GM23248 (cell line): ENCODE measurements at places on chromosomes 13 and 19. TPM values are rescaled to one million over a fixed set of nuclear protein-coding genes. Genes with fewer than 3 reads are reported as not detected.
A peak's percentile ranks its signal among the peaks of the same experiment; 100 is the strongest.

Gene TIMM13
- total RNA-seq: 56.4 and 57.6 TPM in 2 replicates

Gene MIA
- total RNA-seq: not detected in 2 replicates

Gene DKKL1
- total RNA-seq: 0.63 TPM in 1 of 2 replicates, not detected in the other

Gene OR7G1
- not detected in 2 replicates for total RNA-seq

- H3K27me3 ChIP-seq: no peaks in the 10 kb centered on the region
- peak overlapping the region; percentile 89 for H3K27ac ChIP-seq
- H3K36me3 ChIP-seq: no peaks in the 10 kb centered on the region
- peak; percentile 42 for DNase-seq
Measured at GRCh38 chr13:30299786-30300185, 7.6 kb downstream of the KATNAL1 start.

- no peak overlapping the region for H3K27ac ChIP-seq
- no peak for DNase-seq
- H3K4me1 ChIP-seq: no peaks in the 10 kb centered on the region
- no peak overlapping the region for H3K4me3 ChIP-seq
- no peaks in the 10 kb centered on the region for H3K27me3 ChIP-seq
Measured at GRCh38 chr13:65653613-65654012, 1576.5 kb downstream of the PCDH9 start.

DNA sequence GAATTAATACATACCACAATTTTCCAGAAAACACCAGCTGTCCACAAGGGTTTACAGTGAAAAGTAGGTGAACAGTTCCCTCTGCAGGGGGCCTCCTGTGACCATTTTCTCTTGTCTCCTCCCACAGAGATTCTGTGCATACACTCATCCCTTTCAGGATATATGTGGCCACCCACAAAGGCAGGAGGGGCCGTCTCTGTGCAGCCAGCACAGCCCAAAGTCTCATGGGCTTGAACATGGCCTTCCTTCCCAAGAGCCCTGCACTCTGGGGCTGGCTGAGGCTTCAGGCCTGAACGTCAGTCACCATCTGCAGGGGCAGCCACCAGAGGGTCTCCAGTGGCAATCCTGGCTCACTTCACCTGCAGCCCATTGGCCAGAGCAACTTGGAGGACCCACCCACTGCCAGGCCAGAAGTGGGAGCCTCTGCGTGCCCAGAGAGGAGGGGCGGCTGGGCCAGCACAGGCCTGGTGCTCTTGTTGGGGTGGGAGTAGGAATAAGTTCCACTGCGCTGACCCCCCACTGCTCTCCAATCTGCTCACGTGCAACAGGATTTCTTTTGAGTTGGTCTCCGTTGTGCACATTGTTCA is 25.1 kb downstream of the TMEM161A start:
- no peak overlapping the region for H3K27ac ChIP-seq
- no peaks in the 10 kb centered on the region for H3K36me3 ChIP-seq
- no peaks in the 10 kb centered on the region; the same call in 1 of the 2 replicates for H3K4me1 ChIP-seq
- DNase-seq: peak; percentile 64
- no peak overlapping the region for H3K4me3 ChIP-seq

DNA sequence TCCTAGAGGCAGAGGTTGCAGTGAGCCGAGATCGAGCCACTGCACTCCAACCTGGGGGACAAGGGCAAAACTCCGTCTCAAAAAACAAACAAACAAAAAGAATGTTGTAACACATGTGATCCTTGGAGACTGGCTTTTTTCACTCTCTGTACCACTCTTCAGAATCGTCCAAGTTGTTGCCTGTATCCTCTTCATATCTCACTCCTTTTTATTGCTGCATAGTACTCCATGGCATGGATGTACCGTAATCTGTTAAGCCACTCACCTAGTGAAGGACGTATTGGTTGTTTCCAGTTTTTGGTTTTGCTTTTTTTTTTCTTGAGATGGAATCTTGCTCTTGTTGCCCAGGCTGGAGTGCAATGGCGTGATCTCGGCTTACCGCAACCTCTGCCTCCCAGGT is 7.0 kb upstream of the CD22 start:
- no peak overlapping the region for H3K27ac ChIP-seq
- no peak for DNase-seq
- H3K27me3 ChIP-seq: peaks cover 10% of the 10 kb centered on the region; the same call in 1 of the 2 replicates
- H3K4me3 ChIP-seq: no peak overlapping the region

DNA sequence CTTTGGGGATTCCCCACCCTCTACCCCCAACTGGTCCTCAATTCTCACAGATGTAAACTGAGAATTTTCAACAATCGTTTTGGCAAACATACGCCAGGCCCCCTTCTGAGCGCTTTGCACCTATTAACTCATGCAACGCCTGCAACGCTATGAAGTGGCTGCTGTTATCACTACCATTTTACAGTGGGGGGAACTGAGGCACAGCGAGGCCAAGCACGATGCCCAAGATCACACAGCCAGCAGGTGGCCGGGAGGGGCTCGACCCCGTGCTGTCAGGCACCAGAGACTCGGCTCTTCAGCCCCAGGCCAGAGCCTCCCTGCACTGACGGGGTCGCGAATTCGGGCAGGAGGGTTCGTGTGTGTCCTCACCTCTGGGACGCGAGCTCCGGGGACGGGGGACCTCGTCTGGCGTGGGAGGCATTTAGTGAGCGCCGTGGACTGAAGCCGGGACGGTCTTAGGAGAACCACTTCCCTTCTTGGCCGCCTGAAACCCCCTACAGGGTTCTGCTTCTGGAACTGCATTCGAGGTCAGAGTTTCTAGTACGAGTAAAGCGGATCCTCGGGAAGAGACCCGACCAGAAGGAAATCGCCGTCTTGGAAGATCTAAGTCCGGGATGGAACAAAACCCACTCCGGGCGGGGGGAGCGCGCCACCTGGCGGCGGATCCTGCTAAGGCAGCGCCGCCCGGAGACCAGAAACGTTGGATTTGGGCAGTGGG is 21.0 kb downstream of the ZNF114 start:
- DNase-seq: peak; percentile 85
- H3K27ac ChIP-seq: no peak overlapping the region
- peaks cover 13% of the 10 kb centered on the region for H3K4me1 ChIP-seq
- H3K4me3 ChIP-seq: peak overlapping the region; percentile 79
- H3K36me3 ChIP-seq: no peaks in the 10 kb centered on the region

GRCh38 chr19:45130888-45131615 is 29.7 kb downstream of the NKPD1 start:
- peak; percentile 50 for DNase-seq
- H3K4me3 ChIP-seq: no peak overlapping the region
- no peak overlapping the region for H3K27ac ChIP-seq
- H3K4me1 ChIP-seq: no peaks in the 10 kb centered on the region

DNA sequence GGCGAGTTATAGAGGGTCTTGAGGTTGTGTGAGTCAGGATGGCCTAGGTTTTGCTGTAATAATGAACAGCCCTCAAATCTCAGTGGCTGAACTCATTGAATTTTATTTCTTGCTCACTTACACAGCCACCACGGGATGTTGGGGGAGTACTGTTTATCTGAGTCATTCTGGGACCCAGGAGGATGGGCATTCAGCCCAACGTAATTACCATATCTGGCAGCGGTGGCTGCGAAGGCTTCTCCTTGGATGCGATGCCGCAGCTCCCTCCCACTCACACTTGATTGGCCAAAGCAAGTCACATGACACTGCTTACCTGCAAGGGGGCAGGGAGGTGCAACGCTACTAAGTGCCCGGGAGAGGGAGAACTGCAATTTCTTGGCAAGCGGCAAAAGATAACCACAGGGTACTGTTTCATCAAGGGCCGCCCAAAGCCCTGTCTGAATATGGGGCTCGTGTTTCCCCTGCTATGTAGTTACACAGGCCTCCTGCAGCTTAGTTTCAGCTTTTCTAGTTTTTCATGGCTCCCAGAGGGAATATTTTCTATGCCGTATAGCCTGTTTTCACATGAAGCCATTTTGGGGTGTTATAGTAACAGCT is 19.9 kb downstream of the ZSWIM9 start:
- H3K4me3 ChIP-seq: no peak overlapping the region
- DNase-seq: no peak
- no peaks in the 10 kb centered on the region for H3K4me1 ChIP-seq
- no peaks in the 10 kb centered on the region for H3K36me3 ChIP-seq
- H3K27ac ChIP-seq: no peak overlapping the region

DNA sequence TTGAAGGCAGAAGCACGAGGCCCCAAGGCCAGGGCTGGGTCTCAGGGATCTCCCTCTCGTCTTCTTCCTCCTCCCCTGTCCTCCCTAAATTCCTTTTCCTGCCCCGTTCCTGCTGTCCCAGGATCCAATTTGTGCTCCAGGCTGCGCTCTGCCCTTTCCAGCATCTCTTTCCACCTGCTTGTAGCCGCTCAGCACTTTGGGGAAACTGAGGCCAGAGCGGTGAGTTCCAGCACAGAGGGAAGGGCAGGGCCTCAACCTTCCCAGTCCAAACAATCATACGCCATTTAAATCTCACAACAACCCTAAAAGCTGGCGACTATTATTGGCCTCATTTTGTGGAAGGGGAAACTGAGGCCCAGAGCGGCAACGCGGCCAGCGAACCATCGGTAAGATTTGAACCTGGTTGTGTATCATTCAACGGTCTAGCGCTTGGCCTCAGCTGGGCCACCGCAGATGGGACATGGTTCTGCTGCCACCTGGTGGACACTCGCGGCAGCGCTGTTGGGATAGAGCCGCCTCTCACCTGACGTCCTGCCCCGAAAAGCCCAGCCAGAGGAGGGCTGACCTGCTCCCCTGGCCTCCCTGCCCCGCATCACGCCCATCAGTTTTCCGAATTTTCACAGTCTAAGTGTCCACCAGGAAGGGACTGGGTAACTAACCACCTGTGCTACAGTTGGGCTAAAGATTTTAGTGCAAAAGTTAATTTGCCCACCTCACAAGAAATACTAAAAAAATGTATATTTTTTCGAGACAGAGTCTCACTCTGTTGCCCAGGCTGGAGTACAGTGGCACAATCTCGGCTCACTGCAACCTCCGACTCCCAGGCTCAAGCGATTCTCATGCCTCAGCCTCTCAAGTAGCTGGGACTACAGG is 4.2 kb upstream of the RPL18A start:
- no peak overlapping the region for H3K4me3 ChIP-seq
- peaks cover 4% of the 10 kb centered on the region; the same call in 1 of the 2 replicates for H3K4me1 ChIP-seq
- DNase-seq: peak; percentile 78
- H3K36me3 ChIP-seq: no peaks in the 10 kb centered on the region
- H3K27ac ChIP-seq: no peak overlapping the region
- H3K27me3 ChIP-seq: no peaks in the 10 kb centered on the region

DNA sequence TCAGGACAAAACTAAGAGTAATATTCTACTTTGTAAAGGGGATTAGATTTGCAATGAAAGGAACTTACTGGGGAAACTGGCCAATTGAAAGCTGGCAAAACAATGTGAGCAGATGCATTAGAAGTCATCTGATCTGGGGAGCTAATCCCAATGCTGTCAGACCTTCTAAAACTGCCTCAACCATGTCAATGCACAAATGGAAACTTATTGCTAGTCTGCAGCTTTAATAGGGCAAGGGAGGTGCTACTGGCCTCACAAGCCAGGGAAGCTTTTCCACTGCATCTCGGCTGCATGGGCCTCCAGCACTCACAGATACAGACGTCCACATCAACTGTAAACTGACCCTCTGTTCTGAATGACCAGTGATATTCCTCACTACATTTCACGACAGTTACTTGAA is 154.2 kb downstream of the LHFPL6 start:
- H3K27ac ChIP-seq: no peak overlapping the region
- H3K4me3 ChIP-seq: no peak overlapping the region
- no peaks in the 10 kb centered on the region for H3K36me3 ChIP-seq
- H3K4me1 ChIP-seq: peaks cover 19% of the 10 kb centered on the region
- DNase-seq: no peak

DNA sequence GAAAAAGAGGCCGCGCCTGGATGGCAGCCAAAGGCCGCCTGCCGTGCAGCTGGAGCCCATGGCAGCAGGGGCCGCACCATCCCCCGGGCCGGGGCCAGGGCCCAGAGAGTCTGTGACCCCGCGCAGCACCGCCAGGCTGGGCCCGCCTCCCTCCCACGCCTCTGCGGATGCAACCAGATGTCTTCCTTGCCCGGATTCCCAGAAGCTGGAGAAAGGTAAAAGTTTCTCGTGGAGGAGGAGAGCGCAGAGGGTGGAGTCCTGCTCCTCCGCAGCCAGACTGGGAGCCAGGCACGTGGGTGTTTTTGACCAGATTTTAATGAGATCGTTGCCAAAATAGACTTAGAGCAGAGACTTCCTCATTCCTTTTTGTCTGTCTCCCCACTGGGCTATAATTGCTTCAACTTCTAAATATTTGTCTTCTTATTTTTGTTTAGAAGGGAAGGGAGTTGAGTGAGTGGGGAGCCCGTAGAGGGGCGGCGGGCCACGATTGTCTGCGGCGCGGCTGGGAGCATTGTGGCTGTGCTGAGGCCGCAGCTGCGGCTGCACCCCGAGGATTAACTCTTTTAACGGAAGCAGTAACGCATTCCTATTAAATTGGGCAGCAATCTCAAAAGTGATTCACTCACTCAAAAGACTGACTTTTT is 22.8 kb upstream of the NDUFS7 start:
- peak; percentile 91 for DNase-seq
- no peaks in the 10 kb centered on the region for H3K27me3 ChIP-seq
- H3K27ac ChIP-seq: peak overlapping the region; percentile 97
- peaks cover 30% of the 10 kb centered on the region for H3K4me1 ChIP-seq

DNA sequence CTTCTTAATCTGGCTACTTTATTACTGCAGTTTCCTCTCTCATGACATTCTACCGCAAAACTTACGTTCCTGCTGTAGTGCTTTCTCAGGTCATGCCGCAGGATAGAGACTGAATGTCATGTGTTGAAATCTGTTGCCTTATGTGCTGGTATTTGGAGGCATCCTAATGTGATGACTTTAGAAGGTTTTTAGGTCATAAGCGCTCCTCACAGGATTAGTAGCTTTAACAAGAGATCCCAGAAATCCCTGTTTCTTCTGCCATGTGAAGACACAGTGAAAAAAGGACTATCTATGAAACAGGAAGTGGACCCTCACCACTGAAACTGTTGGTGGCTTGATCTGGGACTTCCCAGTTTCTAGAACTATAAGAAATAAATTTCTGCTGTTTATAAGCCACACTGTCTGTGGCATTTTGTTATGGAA is 209.3 kb downstream of the LACC1 start:
- H3K4me3 ChIP-seq: no peak overlapping the region
- peaks cover 7% of the 10 kb centered on the region for H3K27me3 ChIP-seq
- H3K4me1 ChIP-seq: no peaks in the 10 kb centered on the region
- no peaks in the 10 kb centered on the region for H3K36me3 ChIP-seq
- no peak for DNase-seq

- no peak for DNase-seq
- no peaks in the 10 kb centered on the region for H3K4me1 ChIP-seq
- H3K4me3 ChIP-seq: no peak overlapping the region
- H3K27ac ChIP-seq: no peak overlapping the region
- no peaks in the 10 kb centered on the region for H3K27me3 ChIP-seq
Measured at GRCh38 chr13:84810781-84811180, 928.5 kb upstream of the SLITRK1 start.
